ENCODE measurements at places on chromosomes 2 and 18. TPM values are rescaled to one million over a fixed set of nuclear protein-coding genes. Genes with fewer than 3 reads are reported as not detected.
A peak's percentile ranks its signal among the peaks of the same experiment; 100 is the strongest.

GRCh38 chr2:109694190-109694589, 80.0 kb downstream of the SOWAHC start:
- no peak for DNase-seq

MAP2 gene
- 27.9 TPM for polyA plus RNA-seq

SSB gene
- 171 TPM for polyA plus RNA-seq

- DNase-seq = no peak
These were observed 51.4 kb downstream of the EMILIN2 start for GRCh38 chr18:2898186-2898640.

DCDC2C gene
- polyA plus RNA-seq = not detected

- no peak for DNase-seq
These were observed 189.5 kb downstream of the CMPK2 start for GRCh38 chr2:6676241-6676640.

DNA sequence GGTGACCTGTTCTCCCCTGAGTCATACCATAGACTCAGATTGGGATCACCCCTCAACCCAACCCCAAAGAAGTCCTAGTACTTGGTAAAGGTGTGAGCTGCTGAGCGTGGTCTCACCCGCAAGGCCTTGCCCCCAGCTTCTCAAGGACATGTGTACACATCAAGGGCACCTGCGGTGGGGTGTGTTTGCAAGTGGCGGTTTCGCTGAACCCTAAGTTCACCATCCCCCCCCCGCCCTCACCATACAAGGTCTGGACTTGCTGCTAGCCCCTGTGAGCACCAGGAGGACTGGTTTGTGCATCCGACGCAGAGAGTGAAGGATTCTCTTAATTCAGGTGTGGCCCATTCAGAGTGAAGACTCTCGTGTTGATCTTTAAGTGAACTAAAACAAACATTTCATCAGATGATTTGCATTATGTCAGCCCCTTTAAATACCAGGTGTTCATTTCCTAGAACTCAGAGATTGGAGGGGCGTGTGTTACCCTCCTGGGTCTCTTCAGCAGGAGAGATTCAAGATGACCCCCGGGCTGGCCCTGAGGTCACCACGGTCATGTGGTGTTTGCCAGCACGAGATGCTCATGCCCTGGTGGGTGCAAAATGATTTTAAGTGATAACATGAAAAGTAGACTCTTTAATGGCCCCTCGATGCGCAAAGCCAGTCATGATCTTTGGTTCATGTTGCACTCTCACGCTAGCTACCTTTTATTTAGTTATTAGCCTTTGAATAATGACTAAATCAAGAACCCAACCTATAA, 27.8 kb downstream of the MTERF4 start:
- no peak for DNase-seq

DUSP2 gene
- polyA plus RNA-seq = 3.1 TPM

COL3A1 gene
- polyA plus RNA-seq = 1,230 TPM

UGT1A10 gene
- not detected for polyA plus RNA-seq

KIAA2012 gene
- 0.11 TPM for polyA plus RNA-seq

GRCh38 chr18:13279181-13280069, 60.9 kb downstream of the LDLRAD4 start:
- DNase-seq = no peak

GRCh38 chr2:65549257-65549627, 116.8 kb upstream of the SPRED2 start:
- peak; percentile 78 for DNase-seq

CCDC68 gene
- polyA plus RNA-seq = 6.9 TPM

SLC4A5 gene
- polyA plus RNA-seq = 1.9 TPM

PROM2 gene
- polyA plus RNA-seq = 44.5 TPM

C2orf92 gene
- polyA plus RNA-seq = 19.0 TPM

GRCh38 chr2:241762321-241762932, 14.2 kb upstream of the GAL3ST2 start:
- DNase-seq = no peak

GRCh38 chr2:459931-460330, 172.0 kb upstream of the ALKAL2 start:
- DNase-seq = no peak

DNA sequence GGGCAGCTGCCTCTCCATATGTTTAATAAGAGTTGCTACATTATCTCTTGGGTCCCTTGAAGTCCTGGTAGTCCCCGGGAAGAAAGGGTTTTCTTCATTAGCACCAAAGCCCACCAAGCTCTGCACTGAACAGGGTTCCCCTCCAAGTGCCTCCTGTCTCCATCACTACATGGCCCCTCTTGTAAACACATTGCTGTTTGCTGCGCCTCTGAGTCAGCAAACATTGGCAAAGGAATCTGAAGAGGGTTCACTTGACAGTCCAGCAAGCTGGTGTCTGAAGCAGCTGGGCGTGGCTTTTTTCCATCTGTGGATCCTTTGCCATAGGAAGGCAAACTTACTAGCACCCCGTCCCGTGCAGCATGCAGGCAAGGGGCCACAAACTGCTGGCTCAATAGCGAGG, 82.8 kb downstream of the TEX51 start:
- DNase-seq = no peak

All from renal pelvis (tissue), 12 donors.